ENCODE measurements at places on chromosomes 1 and 21. TPM values are rescaled to one million over a fixed set of nuclear protein-coding genes. Genes with fewer than 3 reads are reported as not detected.

DNA sequence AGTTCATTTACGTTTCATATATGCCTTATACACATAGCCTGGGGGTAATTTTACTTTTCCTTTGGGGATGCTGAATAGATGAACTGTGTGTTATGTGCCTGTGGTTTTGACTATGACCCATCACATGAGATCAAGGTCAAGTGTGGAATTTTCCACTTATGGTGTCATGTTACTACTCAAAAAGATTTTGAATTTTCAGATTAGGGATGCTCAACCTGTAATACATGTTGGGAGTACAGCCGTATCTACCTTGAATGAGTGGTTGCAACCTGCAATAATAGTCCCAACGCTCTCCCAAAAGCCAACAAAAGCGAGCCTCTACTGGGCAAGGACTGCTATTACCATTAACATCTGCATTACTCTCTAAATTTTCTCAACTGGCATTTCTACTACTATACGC, 68.5 kb upstream of the SDC3 start:
- no peak for DNase-seq
- H3K27ac ChIP-seq, result peak overlapping the region; percentile 7
- no peak overlapping the region for H3K4me3 ChIP-seq
- H3K36me3 ChIP-seq, result peaks cover 82% of the 10 kb centered on the region
- peaks cover 26% of the 10 kb centered on the region for H3K4me1 ChIP-seq
- H3K27me3 ChIP-seq, result no peaks in the 10 kb centered on the region

DNA sequence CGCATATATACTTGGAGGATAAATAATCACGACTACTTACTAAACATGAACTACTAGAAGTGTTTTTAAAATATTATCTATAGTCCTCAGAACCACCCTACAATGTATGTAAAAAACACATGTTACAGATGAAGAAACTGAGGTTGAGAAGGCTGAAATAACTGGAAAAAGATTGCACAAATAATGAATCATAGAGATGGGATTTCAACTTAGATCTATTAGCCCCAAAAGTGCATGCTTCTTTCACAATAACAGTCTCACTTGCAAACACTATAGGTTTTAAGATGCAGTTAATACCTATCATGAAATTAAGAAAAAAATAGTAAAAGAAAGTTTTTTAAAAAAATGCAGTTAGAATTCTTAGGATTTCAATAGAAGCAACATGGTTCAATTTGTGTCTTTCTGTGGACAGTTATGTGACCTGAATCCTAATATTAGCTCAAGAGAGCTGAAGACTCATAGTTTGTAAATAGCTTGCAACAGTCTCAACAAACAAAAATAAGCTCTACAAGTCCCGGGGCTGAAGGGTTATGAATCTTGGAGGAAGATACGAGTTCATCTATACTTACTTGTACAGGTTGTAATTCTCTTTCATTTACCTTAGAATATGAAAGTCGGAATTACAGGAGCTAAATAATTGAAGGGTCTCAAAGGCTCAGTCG, 58.6 kb upstream of the NTPCR start:
- peaks cover 24% of the 10 kb centered on the region for H3K27me3 ChIP-seq
- DNase-seq, result no peak
- no peaks in the 10 kb centered on the region for H3K36me3 ChIP-seq
- H3K4me1 ChIP-seq, result no peaks in the 10 kb centered on the region
- no peak overlapping the region for H3K27ac ChIP-seq

- no peaks in the 10 kb centered on the region for H3K36me3 ChIP-seq
- no peaks in the 10 kb centered on the region for H3K4me1 ChIP-seq
- H3K27me3 ChIP-seq, result no peaks in the 10 kb centered on the region
- DNase-seq, result no peak
- no peak overlapping the region for H3K27ac ChIP-seq
Measured at GRCh38 chr1:117579221-117579906, 26.5 kb upstream of the TENT5C start.

NUP210L gene
- 0.22 TPM for total RNA-seq

DNA sequence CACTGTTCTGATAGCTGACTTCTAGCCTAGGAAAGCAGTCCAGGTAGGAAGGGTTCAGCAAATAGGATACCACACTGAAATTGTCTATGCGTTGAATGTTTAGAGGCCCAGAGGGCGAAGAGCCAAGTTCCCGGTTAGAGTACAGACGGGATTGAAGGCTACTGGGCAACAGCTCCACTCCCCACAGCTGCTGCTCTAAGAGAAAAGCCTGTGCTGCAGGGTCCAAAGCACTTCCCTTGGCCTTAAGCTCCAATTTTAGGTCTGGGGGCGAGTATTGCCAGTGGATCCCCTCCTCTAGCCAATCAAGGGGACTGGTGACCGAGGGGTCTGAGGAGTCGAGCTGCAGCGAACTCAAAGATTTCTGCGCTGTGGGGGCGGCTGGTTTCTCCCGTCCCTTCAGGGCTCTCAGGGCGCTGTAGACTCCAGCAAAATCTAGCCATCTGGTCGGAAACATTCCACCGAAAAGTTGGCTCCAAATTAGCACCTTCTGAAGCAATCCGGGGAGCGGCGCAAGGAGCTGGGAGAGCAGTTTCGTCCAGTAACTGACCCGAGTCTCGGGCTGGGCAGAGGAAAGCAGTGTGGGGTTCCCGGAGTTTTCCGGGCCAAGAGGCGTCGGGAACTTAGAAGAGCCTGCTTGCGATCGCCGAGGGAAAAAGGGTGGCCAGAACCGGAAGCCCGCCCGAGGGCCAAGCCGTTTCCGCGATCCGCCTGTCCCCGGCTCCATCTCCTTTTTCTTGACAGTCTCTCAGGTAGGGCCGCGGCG, 748 bp downstream of the PPP1R15B start:
- H3K27ac ChIP-seq, result peak overlapping the region; percentile 99
- peaks cover 53% of the 10 kb centered on the region for H3K36me3 ChIP-seq
- peak overlapping the region; percentile 99 for H3K4me3 ChIP-seq
- peak; percentile 25 for DNase-seq

GRCh38 chr1:228353601-228354371, 52.8 kb downstream of the TRIM11 start:
- H3K36me3 ChIP-seq, result no peaks in the 10 kb centered on the region
- no peaks in the 10 kb centered on the region for H3K27me3 ChIP-seq
- no peak overlapping the region for H3K27ac ChIP-seq

AVPR1B gene
- total RNA-seq, result not detected

DNA sequence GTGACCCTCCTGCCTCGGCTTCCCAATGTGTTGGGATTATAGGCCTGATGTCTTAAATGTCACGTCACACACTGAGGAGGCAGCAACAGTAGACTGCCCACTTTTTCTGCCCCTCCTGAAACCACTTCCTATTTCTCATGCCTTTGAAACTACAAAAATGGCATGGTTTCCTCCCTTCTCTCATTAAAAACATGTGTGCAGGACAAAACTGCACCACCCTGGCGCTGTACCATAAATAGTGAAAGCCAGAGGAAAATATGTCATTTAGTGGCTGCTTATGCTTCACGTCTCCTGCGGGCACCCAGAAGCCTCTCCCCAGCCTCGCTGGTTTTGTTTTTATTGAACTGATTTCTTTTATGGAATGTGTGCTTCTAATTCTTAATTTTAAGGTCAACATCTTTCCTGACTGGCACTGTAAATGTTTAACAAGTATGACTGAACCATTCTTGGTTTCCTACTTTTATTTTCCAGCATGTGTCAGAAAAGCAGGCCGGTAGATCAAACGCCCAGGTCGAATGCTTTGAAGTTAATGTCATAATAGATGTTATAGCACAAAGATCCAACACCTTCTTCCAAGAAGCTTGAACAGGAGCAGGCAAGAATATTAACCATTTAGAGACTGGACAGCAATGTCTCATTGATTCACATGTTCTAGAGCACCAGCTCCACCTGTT, 59.6 kb upstream of the C1orf87 start:
- no peak for DNase-seq

- no peak for DNase-seq
- no peaks in the 10 kb centered on the region for H3K4me1 ChIP-seq
- H3K4me3 ChIP-seq, result no peak overlapping the region
- no peaks in the 10 kb centered on the region for H3K27me3 ChIP-seq
- H3K27ac ChIP-seq, result no peak overlapping the region
- no peaks in the 10 kb centered on the region for H3K36me3 ChIP-seq
Measured at GRCh38 chr1:105100102-105100501, 1350.4 kb downstream of the AMY1C start.

RBP7 gene
- not detected for total RNA-seq

DNA sequence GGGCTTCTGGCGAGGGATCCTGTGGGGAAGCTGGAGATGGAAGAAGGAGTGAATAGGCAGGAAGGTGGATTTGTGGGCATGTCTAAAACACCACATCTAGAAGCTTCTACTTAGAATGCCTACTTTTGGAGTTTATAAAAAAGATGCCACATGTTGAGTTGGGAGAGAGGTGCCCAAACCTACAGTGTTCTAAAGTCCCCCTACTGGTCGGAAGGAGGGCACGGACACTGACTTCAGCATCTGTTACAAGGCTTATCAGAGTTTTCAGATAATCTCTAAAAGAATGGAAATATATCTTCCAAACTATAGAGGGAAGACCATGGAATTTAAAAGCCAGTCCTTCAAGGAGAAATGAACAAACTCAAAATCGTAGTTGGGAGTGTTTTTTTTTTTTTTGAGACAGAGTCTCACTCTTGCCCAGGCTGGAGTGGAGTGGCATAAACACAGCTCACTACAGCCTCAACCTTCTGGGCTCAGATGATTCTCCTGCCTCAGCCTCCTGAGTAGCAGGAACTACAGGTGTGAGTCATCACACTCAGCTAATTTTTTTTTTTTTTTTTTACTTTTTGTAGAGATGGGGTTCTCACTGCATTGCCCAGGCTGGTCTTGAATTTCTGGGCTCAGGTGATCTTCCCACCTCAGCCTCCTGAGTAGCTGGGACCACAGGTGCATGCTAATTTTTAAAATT, 14.8 kb downstream of the IBA57 start:
- peaks cover 12% of the 10 kb centered on the region for H3K36me3 ChIP-seq
- no peak overlapping the region for H3K4me3 ChIP-seq
- no peak overlapping the region for H3K27ac ChIP-seq
- no peak for DNase-seq
- peaks cover 3% of the 10 kb centered on the region for H3K4me1 ChIP-seq
- no peaks in the 10 kb centered on the region for H3K27me3 ChIP-seq

- H3K36me3 ChIP-seq, result no peaks in the 10 kb centered on the region
- peaks cover 7% of the 10 kb centered on the region for H3K4me1 ChIP-seq
- peaks cover 2% of the 10 kb centered on the region for H3K27me3 ChIP-seq
- DNase-seq, result no peak
- H3K4me3 ChIP-seq, result no peak overlapping the region
Measured at GRCh38 chr1:59199719-59200376, 97.0 kb upstream of the FGGY start.

CFHR1 gene
- not detected for total RNA-seq

GRCh38 chr1:233020426-233020825, 70.0 kb downstream of the NTPCR start:
- H3K36me3 ChIP-seq, result peaks cover 14% of the 10 kb centered on the region
- H3K4me3 ChIP-seq, result no peak overlapping the region
- H3K27me3 ChIP-seq, result no peaks in the 10 kb centered on the region
- no peak for DNase-seq
- no peaks in the 10 kb centered on the region for H3K4me1 ChIP-seq

DNA sequence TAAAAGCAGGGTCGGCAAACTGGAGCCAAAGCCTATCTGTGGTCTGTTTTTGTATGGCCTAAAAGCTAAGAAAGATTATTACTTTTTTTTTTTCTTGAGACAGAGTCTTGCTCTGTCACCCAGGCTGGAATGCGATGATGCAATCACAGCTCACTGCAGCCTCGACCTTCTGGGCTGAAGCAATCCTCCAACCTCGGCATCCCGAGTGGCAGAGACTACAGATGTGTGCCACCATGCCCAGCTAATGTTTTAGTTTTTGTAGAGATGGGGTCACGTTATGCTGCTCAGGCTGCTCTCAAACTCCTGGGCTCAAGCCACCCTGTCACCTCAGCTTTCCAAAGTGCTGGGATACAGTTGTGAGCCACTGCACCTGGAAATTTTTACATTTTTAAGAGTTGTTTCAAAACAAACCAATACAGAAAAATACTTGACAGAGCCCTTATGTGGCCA, 6.5 kb upstream of the GLRX2 start:
- no peak for DNase-seq
- H3K4me1 ChIP-seq, result no peaks in the 10 kb centered on the region
- H3K4me3 ChIP-seq, result no peak overlapping the region
- H3K27ac ChIP-seq, result no peak overlapping the region
- H3K36me3 ChIP-seq, result no peaks in the 10 kb centered on the region
- no peaks in the 10 kb centered on the region for H3K27me3 ChIP-seq

DNA sequence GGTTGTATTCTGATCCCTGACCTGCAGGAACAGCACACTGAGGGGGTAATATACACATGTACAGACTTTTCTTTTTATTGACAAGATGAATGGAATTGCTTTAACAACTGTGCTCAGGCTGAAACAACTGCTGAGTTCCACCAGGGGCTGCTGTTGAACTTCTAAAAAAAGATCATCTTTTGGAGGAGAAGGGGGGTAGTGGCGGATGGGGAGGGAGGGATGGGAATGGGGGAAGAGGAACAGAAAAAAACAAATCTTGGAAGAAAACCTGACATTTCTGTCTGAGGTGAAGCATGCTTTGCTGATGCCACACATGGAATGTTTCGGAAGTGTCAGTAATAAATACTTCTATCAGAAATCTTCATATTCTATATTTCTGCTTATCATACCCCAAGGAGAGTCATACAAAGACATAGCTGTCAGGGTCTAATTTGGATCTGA, 75.0 kb downstream of the RWDD3 start:
- no peaks in the 10 kb centered on the region for H3K36me3 ChIP-seq
- DNase-seq, result no peak
- H3K4me1 ChIP-seq, result no peaks in the 10 kb centered on the region
- peaks cover 16% of the 10 kb centered on the region for H3K27me3 ChIP-seq

DNA sequence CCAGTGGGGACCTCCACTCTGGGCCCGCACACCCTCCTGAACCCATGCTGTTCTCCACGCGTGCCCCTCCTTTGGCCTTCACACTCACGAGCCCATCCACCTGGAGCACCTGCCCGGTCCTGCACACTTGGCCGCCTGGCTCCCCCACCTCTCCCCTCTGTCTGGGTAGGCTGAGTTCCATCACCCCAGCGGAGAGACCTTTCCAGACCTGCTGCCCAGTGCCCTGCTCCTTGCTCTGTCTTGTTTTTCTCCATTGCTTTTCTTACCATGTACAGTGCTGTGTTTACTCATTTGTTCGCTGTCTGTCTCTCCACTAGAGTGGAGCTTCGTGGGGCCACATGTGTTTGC, 351.0 kb upstream of the VAMP3 start:
- H3K36me3 ChIP-seq, result no peaks in the 10 kb centered on the region
- no peaks in the 10 kb centered on the region for H3K4me1 ChIP-seq
- no peak overlapping the region for H3K27ac ChIP-seq

RGSL1 gene
- not detected for total RNA-seq

DNA sequence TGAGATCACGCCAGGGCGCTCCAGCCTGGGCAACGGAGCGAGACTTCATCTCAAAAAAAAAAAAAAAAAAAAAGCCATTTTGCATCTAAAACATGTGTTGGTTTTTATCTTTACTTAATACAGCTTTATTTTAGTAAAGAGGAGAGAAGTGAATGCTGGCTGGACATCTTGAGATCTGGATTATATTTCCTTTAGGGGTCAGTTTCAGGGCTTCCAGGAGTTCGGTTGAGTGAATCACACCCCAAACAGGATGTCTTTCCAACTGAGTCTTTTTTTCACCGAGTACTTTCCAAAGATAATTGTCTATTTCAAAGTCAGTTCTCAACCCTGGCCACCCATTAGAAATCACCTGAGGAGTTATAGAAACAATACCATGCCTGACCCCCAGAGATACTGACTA, 16.6 kb upstream of the IPP start:
- no peak overlapping the region for H3K4me3 ChIP-seq
- H3K36me3 ChIP-seq, result no peaks in the 10 kb centered on the region
- DNase-seq, result no peak
- no peaks in the 10 kb centered on the region for H3K4me1 ChIP-seq
- H3K27ac ChIP-seq, result no peak overlapping the region

AMY1C gene
- total RNA-seq, result not detected

GRCh38 chr21:34745557-34746255, 76.9 kb downstream of the CLIC6 start:
- no peak overlapping the region for H3K27ac ChIP-seq
- H3K27me3 ChIP-seq, result peaks cover 16% of the 10 kb centered on the region
- H3K4me3 ChIP-seq, result peak overlapping the region; percentile 72
- H3K36me3 ChIP-seq, result no peaks in the 10 kb centered on the region

All from activated B cell treated with CpG ODN at 0.5 μM for 24 hours (primary cell).